Kidney (tissue), 22 donors: ENCODE measurements at places on chromosomes 6 and 20. TPM values are rescaled to one million over a fixed set of nuclear protein-coding genes. Genes with fewer than 3 reads are reported as not detected.

TSBP1 gene
- polyA plus RNA-seq = not detected

VGLL2 gene
- not detected for polyA plus RNA-seq

PGC gene
- 0.39 TPM for polyA plus RNA-seq

- no peak for DNase-seq
Measured at GRCh38 chr20:47705497-47705856, 79.8 kb downstream of the SULF2 start.

- DNase-seq = no peak
Measured at GRCh38 chr6:104940238-104940892, 16.5 kb upstream of the LIN28B start.

GRCh38 chr6:45722876-45723275, 292.8 kb downstream of the CLIC5 start:
- DNase-seq = no peak
